ENCODE measurements at places on chromosomes 5 and 9.

DNA sequence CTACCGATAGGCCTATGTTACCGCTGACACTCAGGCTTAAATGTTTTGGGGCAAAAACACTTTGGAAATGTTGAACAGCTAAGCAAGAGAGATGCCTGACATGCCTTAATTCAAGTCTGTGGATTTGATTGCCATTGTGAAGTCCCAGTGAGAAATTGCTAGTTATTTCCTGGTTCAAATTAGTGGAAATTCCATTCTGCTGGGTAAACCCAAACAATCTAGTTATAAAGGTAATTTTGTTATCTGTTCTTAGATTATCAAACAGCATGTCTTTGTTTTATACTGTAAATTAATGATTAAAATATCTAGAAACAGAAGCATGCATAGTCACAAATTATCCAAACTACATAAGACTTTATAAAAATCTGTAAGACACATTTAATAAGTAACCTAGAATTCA is 96.6 kb downstream of the PJA2 start:
- DNase-seq, result no peak

DNA sequence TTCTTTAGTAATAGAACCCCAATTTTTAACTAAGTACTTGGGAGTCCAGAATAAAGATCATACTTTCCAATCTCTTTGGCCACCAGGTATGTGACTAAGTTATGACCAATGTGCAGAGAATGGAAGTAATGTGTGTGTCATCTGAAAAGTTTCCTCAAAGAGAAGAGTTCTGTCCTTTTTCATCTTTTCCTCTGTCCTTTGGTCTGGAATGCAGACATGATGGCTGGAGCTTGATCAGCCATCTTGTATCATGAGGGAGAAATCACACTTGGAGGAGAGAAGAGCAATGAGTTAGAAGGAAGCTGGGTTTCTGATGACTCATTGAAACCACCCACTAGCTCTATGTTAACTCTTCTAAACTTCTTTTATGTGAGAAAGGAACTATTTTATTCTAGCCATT is 5.5 kb upstream of the CPEB4 start:
- DNase-seq, result no peak

- DNase-seq, result no peak
Observed at GRCh38 chr5:107900721-107901120, 230.0 kb upstream of the EFNA5 start.

DNA sequence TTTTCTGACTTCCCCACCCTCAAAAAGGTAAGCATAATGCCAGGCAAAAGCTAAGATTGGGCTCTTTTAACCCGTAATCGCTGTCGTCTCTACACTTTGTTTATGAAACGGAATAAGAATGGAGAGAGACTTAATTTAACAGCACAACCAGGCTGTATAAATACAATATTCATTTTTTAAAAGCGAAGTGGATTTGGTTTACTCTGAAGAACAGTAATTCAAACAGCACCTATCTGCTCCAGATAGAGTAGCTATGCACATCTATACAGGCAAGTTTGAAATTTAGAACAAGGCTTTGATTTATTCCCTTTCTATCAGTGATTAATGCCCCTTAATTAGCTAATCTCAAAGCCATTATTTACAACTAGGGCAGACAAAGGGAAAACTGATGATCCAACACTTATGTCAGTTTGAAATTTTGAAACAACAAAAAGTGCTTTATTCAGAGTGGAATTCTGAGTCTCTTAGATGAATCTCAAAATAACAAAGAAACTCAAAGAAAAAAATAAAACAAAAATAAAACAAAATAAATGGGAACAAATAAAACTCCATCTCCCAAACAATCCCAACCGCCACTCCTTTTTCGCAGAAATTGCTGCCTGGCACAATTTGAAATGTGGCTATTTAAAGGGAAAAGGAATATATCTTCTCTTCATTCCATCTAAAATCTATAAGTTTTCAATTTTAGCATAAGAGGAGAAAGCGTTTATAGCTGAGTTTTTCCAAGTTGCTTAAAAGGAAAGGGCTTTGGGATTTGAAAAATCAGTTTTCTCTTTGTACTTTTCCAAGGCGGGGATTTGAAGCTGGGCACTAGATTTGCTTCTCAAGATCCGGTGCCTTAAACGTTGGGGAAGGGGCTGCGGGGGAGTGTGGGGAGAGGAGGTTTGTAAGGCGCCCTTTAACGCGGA is 298.6 kb downstream of the PARP8 start:
- DNase-seq, result no peak

GRCh38 chr9:132585954-132586829 is 3.8 kb downstream of the BARHL1 start:
- DNase-seq, result peak; percentile 14

GRCh38 chr9:81455462-81456219 is 233.7 kb downstream of the TLE1 start:
- DNase-seq, result no peak

GRCh38 chr9:137688725-137689124 is 69.9 kb downstream of the EHMT1 start:
- peak; percentile 10 for DNase-seq

DNA sequence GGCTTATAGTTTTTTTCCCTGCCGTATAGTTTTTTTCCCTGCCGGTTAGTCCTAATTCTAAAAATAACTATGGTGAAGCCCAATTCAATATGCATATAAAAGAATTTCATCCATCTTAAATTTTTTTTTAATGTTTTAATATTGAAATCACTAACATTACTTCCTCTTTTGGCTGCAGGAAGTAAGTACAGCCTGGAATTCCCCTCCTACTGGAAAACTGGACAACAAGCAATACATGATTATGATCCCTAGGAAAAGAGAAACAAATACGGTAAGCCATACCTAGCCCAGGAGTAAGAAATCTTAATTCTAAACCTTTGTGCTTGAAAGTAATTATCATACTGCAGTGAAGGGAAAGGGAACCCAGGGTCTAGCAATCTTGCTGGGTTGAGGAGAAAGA is 119.0 kb downstream of the NR3C1 start:
- no peak for DNase-seq

DNA sequence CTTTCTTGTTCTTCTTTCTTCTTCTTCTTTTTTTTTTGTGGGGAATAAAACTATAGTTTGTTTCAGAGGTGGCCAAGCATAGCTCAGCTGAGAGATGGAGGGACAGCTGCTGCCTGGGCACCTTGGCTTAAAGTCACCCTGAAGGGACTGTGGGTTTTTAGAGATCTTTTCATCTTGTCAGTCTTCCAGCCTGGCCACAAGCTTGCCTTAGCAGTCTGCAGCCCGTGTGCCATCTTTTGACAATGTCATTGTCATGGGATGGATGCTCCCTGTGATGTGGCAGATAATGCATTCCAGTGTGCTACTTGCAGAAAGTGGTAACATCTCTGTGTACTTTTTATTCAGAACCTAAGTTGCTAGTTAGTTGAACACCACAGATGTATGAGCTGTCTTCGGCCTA is 280.8 kb downstream of the FANCC start:
- no peak for DNase-seq

DNA sequence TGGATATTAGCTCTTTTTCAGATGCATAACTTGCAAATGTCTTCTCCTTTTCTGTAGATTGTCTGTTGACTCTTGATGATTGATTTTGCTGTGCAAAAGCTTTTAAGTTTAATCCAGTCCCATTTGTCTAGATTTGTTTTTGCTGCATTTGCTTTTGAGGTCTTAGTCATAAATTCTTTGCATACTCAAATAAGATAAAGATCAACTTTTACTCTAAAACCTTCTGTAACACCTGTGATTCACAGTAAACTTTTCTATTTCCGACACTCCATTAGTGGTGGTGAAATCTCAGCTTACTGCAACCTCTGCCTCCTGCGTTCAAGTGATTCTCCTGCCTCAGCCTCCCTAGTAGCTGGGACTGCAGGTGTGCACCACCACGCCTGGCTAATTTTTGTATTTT is 239.0 kb upstream of the ST8SIA4 start:
- DNase-seq, result no peak

GRCh38 chr5:96962540-96962991 is 26.7 kb downstream of the LNPEP start:
- DNase-seq, result peak; percentile 31

DNA sequence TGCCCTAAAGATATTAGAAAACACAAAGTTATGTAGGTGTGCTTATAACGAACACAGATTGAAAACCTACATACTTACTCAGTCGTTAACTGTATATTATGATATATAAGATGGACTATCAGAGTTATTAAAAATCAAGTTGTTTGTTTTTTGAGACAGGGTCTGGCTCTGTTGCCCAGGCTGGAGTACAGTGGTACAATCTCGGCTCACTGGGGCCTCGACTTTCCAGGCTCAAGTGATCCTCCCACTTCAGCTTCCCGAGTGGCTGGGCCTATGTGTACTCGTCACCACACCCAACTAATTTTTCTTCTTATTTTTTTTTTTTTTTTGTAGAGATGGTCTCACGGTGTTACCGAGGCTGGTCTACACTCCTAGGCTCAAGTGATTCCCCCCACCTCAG is 158.3 kb downstream of the TSSK1B start:
- DNase-seq, result no peak

DNA sequence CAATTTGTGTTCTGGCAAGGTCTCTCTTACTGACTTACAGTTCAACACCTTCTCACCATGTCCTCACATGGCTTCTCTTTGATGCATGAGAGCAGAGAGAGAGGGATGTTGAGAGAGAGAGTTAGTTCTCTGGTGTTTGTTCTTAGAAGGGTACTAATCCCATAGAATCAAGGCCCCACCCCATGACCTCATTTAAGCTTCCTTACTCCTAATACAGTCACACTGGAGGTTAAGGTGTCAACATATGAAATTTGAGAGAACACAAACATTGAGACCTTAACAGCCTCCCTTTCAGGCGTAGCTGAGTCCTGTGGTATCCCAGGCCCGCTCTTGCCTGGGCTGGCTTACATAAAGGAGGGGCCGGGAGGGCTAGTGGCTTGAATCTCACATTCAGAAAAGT is 10.6 kb upstream of the SEMA6A start:
- no peak for DNase-seq

GRCh38 chr5:116478491-116478890 is 96.1 kb downstream of the SEMA6A start:
- no peak for DNase-seq

GRCh38 chr9:126373241-126373640 is 46.6 kb downstream of the MVB12B start:
- DNase-seq, result no peak

- no peak for DNase-seq
Observed at GRCh38 chr5:589173-589572, 23.0 kb upstream of the CEP72 start.

All from CD4-positive, alpha-beta T cell treated with Interferon alpha-2 for 1 hour (primary cell).